ENCODE measurements at places on chromosomes 5 and 9.

DNA sequence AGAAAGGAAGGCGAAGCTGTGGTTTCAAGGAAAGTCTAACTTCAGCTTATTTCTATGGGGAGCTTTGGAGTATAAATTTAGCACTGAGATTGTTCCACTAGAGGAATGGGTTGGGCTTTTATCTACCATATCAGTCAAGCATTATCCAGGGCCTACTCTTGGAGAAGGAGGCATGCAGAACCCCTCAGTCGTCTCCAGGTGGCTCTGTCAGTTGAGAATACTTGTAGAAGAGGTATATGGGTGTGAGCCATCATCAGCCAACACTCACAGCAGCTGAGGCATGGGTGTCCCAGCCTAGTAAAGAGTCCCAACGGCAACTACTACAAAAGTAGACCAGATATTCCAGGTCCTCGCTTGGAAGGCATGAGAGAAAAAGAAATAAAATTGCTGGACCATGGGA, 548.5 kb upstream of the GRAMD2B start:
- no peak for DNase-seq

- DNase-seq, result no peak
These were observed 391.3 kb downstream of the GADD45G start for GRCh38 chr9:89996116-89996515.

DNA sequence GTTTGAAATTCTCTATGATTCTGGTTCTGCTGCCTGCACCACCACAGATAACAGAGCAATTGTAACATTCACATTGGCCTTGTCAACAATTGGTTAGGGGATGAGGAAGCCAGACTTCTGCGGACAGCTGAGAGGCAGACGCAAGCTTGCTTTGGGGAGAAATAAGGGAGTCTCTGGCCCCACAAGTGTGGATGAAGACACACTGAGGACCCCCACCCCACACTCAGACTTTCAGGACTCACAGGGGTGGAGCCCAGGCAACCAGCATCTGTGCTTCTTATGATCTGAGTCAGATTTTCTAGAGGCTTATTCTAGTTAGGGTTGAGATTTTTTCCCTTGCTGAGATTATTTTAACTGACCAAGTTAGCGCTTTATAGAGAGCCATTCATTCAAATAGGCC, 140.3 kb upstream of the IRX2 start:
- DNase-seq, result no peak

- DNase-seq, result no peak
These were observed 11.9 kb downstream of the FAM240B start for GRCh38 chr9:38707885-38708637.

GRCh38 chr9:134707031-134707680, 65.6 kb downstream of the COL5A1 start:
- no peak for DNase-seq

GRCh38 chr5:118778941-118779340, 209.4 kb downstream of the DTWD2 start:
- DNase-seq, result no peak

GRCh38 chr9:89225991-89226471, 47.4 kb upstream of the SHC3 start:
- DNase-seq, result no peak

DNA sequence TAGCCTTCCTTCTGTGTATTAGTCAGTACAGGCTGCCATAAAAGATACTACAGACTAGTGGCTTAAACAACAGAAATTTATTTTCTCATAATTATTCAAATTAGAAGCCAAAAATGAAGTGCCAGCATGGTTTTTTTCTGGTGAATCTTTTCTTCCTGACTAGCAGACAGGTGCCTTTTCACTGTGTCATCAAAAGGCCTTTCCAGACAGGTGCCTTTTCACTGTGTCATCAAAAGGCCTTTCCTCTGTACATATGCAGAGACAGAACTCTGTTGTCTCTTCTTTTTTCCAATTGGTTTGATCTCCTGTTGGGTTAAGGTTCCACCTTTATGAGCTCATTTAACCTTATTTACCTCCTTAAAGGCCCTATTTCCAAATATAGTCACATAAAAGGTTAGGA, 599.9 kb downstream of the ISL1 start:
- no peak for DNase-seq

DNA sequence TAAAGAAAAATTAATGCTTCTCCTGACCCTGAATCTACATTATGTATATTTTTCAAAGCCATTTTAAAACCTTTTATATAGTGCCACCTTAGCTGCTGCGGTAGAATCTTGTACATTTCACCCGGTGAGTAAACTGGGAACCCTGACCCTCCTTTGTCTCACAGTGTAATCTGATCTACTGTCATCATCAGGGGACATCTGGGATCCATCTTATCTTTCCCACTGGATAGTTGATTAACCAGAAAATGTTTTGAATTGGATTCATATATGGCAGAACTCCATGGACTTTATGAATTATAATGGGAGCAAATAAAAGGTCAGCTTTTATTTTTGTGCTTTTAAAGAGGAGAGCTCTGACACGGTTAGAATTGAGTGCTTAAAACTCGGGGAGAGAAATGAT, 95.0 kb downstream of the ADAMTSL1 start:
- DNase-seq, result no peak

- DNase-seq, result no peak
These were observed 33.5 kb upstream of the EBF1 start for GRCh38 chr5:159133041-159133741.

GRCh38 chr5:56359809-56360685, 126.9 kb upstream of the ANKRD55 start:
- DNase-seq, result no peak

GRCh38 chr9:90053027-90053426, 448.2 kb downstream of the GADD45G start:
- DNase-seq, result no peak

- no peak for DNase-seq
These were observed 1.3 kb downstream of the PRDM12 start for GRCh38 chr9:130665431-130666392.

DNA sequence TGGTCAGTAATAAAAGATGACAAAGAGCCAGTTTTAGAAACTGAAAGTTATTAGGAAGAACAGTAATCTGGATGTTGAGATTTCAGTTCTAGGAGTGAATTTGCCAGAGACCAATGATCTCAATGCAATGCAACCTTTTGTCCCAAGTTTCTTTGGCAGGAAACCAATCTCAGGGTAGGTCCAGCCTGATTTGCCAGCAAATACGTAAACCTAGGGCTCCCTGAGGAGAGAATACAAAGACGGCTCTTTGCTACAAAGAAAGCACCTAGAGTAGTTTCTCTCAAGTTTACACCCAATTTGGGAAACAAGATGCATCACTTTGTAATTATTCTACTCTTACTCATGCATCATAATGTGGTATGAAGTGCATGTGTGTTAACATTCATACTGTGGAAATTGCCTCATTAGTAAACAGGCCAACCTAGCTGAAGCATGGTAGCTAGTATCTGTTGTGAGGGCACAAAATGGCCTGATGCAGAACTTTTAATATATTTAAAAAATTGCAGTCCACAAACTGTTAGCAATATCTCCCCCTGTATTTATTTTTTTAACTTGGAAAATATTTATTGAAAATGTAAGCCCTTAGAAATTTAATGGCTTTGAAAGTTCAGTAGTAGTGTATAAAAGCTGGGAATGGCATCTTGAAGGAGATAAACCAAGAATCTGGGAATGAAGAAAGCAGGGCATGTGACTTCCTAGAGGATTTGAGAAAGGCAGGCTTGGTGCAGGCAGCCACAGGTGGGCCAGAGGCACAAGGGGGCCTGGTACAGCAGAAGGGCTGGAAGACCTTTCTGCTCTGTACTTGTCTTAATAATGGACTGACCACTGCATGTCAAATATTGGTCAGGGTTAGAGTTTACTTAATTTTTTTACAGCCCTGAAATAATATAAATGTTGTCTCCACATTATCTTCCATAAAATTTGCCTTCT, 59.5 kb downstream of the MAST4 start:
- DNase-seq, result no peak

- DNase-seq, result no peak
These were observed 30.9 kb upstream of the SLC9A3 start for GRCh38 chr5:555058-555623.

GRCh38 chr5:138569782-138570181, 5.4 kb downstream of the HSPA9 start:
- DNase-seq, result no peak

GRCh38 chr9:15357050-15357653, 50.1 kb upstream of the TTC39B start:
- DNase-seq, result peak; percentile 48

GRCh38 chr5:62576570-62577170, 1.9 kb upstream of the LRRC70 start:
- no peak for DNase-seq

DNA sequence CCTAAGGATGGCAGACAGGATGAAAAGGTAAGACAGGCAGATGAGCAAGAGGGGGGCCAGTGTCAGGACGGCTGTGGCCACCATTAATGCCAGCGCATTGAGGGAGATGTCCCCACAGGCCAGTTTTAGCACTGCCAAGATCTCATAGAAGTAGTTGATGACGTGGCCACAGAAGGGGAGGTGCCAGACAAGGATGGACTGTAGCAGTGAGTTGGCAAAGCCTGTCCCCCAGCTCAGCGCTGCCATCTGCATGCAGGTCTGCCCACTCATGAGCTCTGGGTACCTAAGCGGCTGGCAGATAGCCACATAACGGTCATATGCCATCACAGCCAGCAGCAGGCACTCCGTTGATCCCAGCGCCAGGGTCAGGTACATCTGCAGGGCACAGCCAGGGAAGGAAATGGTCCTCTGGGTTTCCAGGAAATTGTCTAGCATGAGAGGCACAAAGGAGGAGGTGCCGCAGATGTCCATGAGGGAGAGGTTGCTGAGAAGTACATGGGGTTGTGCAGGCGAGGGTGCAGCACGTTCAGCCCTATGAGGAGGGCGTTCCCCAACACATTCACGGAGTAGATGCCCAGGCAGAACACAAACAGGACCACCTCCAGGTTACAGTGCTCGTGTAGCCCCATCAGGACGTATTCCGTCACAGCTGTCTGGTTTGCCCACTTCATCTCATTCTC, 10.8 kb downstream of the OR13J1 start:
- no peak for DNase-seq

DNA sequence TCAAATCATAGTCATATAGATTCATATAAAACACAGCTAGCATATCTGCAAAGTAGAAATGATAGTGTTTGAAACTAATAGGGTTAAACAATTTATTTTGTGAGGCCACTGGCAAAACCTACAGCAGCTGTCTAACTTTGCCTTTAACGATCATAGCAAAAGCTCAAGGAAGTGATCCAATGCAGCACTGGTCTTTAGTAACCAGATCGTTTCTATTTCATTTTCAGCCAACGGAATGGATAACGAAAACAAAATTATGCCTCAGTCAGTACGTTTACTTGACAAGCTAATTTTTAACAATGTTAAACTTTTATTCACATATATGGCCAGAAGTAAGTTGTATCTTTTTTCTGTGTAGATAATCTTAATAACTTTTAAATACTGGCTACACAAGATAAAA, 17.7 kb downstream of the MLLT3 start:
- DNase-seq, result no peak

Measured in stimulated activated CD4-positive, alpha-beta T cell treated with anti-CD3 and anti-CD28 coated beads, Interleukin-4, amount 100 ng/mL, for 4 hours (primary cell).